ENCODE measurements at places on chromosomes 3 and 15.
A peak's percentile ranks its signal among the peaks of the same experiment; 100 is the strongest.

DNA sequence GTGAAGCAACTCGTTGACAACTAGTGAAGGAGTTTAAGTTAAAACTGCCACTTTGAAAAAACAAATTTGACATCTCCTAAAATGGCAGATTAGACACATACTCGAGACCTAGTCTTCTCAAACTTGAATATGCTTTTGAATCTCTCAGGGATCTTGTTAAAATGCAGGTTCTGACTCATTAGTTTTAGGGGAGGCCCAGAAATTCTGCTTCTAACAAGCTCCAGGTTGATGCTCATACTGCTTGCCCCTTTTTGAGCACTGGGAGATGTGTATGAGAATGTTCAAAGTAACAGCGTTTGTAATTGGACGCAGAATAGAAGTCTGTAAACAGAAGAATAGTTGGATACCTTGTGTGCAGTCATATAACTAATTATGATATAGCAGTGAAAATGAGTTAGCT lies 1.6 kb downstream of the C3orf38 start:
- DNase-seq = no peak

DNA sequence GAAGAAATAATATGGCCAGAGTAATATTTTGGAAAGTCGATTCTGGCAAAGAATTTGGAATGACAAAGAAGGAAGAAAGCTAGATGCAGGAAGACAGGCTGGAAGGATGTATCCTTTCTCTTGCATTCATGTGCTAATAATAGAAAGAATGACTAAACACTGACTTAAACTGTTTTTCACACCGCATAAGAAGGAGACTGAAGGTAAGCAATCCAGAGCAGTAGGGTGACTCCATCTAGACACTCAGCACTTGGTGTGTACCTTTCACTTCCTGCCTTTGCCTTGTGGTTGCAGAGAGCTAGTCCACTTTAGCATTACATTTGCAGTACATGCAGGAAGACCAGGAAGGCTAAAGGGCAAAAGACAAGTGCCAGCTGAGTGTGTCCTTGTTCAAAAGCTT lies 234.6 kb downstream of the RBMS3 start:
- DNase-seq = no peak

DNA sequence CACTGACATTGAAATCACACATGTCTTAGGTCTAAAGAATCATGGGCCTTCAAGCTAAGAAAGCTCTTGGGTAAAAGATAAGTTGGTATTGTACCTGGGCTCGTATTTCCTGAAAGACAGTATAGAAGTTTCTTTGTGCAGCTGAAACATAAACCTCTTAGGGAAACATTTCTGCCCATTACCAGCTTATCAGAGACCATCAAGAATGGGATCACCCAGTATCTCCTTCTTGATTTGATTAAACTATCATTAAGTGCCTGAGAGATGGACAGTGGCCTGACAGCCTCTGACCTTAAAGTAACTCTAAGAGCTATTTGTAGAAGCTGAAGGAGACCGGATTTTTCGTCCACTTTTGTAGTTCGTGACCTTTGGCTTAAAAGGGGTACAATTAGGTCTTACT lies 265.3 kb downstream of the ERC2 start:
- no peak for DNase-seq

- no peak for DNase-seq
Measured at GRCh38 chr3:4800595-4800994, 178.6 kb upstream of the BHLHE40 start.

- DNase-seq = peak; percentile 75
Measured at GRCh38 chr3:102038477-102039142, 189.3 kb downstream of the NFKBIZ start.

GRCh38 chr15:90586948-90587347 lies 57.2 kb downstream of the CRTC3 start:
- DNase-seq = no peak

DNA sequence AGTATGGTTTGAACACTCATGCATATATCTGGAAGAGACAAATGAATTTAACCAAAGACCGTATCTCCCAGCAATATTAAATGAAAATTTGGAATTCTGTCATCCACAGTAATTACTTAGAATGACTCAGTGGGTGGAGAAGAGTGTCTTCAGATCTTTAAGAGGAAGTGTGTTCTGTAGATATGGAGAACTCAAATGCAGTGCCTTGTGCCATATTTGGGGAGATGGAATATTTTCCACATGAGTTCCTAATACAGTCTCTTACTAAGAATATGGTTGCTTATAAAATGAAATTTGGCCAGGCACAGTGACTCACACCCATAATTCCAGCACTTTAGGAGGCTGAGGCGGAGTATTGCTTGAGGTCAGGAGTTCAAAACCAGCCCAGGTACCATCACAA lies 40.5 kb downstream of the ANO10 start:
- DNase-seq = no peak

DNA sequence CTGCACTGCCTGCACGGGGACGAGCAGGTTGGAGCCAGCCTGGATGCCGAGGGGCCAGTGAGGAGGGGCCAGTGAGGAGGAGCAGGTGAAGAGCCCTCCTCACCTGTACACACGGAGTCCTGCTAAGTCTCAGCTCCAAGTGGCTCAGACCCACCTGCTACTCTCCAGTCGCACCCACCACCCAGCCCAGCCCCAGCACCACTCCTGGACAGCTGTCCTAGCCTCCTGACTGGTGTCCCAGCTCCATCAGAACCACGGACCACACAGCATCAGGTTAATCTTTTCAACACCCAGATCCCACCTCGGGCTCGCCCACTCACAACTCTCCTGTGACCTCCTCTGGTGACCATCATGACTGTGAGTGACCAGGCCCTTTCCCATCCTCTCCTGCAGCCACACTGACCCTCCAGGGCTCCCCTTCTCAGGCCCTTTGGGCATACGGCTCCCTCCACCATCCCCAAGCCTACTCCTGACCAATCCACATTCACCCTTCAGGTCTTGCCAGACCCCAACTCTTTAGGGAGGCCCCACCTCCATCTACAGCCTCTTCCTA lies 13.8 kb downstream of the EFCC1 start:
- DNase-seq = no peak

- DNase-seq = no peak
Measured at GRCh38 chr15:63135804-63136203, 14.1 kb downstream of the LACTB start.

DNA sequence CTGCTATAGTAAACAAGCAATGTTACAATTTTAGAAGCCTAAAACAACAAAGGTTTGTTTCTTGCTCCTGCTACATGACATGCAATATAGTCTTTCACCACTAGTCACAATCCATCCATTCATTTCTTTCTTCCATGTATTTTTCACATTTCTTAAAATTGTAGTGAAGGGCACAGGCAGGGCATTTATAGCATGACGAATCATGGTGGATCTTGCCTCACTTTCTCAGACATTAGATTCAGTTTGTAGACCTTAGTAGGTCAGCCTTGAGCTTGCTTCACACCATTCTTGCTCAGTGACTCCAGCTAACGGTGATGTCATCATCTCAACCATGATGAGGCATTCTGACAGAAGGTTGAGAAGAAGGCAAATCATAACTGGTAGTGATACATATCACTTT lies 546.8 kb downstream of the TBL1XR1 start:
- no peak for DNase-seq

DNA sequence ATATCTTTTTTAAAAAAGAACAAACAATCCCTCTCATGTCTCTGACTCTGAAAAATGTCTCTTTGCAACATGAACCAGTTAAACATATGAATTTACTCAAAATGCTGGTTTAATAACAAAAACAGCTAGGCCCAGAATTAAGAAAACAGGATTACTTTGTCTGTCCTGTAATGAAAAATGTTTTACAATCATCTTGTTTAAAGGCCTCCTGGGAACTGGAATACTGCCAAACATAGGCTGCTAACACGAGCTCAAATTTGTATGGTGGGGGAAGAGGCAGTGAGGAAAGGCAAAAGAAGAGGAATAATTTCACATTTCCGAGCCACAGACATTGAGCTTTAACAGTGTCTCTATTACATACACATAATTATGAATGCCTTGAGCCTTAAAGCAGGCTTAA lies 61.7 kb upstream of the PPIB start:
- peak; percentile 98 for DNase-seq

- DNase-seq = no peak
Measured at GRCh38 chr3:139935866-139936817, 1.2 kb downstream of the CLSTN2 start.

DNA sequence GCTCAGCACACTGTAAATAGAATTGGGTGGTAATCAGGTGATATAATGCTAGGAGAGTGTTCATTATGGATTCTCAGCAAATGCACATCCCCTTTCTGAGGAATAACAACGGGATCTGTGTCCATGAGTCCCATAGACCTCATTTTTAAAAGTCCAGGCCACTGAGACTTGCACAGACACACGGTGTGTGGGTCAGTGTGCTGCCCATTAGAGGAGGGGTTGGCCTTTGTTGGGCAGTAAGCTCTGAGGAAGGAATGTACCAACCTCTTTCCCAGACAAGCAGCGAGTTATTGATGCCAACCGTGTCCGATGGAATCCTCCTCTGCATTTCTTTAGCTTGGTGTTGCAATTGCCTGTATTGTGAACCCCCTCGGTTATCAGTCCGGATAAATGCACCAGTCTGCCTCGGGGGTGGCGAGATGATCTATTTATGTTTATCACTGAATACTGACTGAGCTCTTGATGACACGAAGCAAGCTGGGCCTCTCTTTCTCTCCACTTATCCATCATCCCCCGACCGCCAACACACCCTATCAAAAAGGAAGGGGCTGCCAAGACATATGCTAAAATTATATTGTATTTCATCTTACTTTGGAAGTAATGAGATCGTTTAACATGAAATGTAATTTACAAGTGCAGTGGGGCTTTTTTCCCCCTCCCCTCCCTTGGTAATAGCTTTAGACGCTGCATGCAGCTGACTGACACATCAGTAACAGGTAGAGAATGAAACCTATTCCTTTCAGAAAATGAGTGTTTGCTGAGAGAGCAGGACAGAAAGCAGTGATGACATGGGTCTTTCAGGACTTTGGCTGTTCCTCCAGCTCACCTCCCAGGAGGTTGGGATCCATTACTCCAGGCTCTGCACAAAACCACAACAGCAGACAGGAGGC lies 126.6 kb upstream of the ST8SIA2 start:
- DNase-seq = no peak

GRCh38 chr3:126477061-126477380 lies 1.3 kb upstream of the ZXDC start:
- no peak for DNase-seq

- no peak for DNase-seq
Measured at GRCh38 chr15:78479650-78480049, 27.7 kb upstream of the HYKK start.

GRCh38 chr3:194178669-194179068 lies 42.7 kb downstream of the HES1 start:
- DNase-seq = no peak

GRCh38 chr15:73346735-73347312 lies 21.9 kb downstream of the HCN4 start:
- DNase-seq = peak; percentile 8
